WERI-Rb-1 (cell line): ENCODE measurements at places on chromosomes 12 and 14.

DNA sequence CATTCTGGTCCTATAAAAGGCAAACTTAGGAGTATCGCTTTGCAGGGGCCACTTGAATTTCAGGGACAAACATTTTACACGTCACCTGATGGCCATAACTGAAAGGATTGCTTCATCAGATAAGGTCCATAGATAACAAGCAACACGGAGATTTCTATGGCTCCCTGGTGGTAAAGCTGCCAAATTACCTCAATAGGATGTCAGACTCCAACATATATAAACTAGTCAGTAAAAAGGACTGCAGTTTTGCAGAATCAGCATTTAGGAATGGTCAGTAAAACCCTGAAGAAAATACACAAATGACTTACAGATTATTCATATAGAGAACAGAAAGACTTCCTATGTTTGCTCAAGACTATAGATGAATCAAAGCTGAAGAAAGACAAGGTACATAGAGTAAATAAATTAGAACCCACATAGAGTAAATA is 66.1 kb upstream of the GRIP1 start:
- DNase-seq, result no peak

DNA sequence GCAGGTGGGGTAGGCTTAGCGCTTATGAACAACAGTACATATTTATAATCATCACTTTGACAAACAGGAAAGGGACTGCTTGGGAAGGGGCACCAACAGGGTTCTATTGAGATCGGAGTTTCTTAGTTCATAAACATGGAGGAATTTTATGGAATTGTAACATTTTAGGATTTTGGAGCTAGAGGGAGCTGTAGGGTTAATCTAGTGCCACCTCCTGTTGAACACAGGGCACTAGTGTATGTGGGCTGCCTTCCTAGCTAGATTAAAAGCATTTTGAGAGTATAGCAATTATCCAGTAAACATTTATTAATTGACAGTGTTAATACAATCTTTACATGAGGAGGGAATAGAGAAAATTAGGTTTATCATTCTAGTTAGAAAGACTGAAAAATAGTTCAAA is 23.1 kb upstream of the TBC1D30 start:
- no peak for DNase-seq

DNA sequence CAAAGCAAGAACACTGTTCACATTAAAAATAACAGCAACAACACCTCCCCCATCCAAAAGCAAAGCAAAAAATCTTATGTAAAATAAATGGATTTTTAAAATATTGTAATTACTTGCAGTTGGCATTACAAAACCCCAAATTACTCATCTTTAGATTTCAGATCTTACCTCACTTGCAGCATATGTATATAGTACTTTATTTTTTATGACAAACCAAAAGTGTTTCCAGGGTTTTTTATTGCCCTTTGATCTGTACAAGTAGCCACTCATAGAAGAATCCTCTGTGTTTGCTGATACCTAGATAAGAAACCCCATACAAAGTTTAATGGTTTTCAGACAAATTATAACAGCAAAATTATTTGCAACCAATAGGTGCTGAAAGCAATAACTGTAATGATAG is 12.2 kb upstream of the NR2C1 start:
- no peak for DNase-seq

- no peak for DNase-seq
These were observed 509.9 kb downstream of the DIO2 start for GRCh38 chr14:79701371-79701770.

DNA sequence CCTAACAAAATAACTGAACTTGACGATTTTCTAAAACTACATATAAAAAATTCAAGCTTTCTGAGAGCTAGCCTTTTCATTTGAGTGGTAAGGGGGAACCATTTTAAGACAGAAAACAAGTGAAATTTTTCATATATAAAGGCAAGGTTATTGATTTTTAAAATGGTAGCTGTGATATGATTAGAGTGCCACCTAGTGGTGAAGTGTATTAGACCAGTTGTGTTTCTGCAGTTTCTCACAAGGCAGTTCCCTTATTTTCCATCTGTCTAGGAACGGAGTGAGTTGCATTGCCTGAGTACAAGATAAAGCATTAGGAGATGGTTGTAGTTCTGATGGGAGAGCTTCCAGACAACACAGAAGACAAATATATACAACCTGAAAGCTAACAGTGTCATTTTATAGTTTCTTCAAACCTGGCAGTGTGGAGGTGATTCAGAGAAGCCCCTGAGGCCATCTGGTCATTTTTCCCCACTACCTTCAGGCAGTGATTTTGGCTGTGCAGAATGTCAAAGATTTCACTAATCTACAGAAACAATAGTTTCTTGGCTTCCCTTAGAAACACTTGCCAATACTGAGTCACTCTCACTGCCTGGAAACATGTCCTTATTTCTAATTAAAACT is 180.8 kb downstream of the C12orf50 start:
- DNase-seq, result peak; percentile 11

DNA sequence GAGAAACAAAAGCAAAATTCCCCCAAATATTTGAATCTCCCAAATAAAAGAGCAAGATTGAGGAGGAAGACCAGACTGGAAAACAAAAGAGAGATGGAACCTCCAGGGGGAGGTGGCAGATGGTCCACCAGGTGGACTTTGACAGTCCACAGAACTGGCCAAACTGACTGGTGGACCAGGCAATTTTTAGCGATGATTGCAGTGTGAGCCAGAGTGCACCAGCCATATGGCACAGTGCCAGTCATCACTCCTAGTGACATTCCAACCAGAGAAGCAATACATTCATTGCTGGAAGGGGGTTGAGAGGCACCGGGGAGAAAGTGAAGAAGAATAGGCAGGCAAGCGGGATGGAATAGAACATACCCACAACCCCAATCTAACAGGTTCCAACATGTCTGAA is 182.9 kb downstream of the EXOC5 start:
- DNase-seq, result no peak

DNA sequence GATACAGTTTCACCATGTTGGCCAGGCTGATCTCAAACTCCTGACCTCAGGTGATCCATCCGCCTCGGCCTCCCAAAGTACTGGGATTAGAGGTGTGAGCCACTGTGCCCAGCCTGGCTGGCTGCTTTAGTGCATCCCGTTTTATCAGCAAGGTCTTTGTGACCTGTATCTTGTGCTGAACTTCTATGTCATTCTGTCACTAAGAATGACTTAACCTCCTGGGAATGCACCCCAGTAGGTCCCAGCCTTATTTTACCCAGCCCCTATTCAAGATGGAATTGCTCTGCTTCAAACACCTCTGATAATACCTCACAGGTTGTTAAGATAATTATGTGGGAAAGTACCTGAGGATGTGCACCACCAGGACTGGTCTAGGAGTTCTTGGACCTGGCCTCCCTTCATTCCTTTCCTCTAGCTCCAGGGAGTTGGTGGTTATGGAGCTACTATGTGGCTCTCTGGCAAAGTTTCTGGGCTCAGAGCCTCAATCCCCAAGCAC is 26.1 kb upstream of the JPH4 start:
- DNase-seq, result no peak

DNA sequence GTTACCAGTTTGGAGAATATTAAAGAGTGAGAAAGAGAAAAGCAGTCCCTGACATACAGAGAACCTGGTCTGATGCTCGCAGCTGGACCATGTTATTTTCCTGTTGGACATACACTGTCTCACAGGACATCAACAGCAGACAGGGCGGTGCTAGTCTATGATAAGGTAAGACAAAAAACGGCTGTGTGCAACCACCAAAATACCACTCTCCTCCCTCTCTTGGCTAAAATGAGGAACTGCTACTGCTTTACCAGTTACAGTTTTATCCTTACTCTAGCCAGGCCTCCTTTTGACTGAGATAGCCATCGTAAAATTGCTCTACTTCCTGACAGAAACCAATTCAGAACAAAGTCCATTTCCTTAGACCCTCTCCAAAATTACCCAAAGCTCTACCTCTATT is 47.0 kb upstream of the ERGIC2 start:
- no peak for DNase-seq

- no peak for DNase-seq
These were observed 110.6 kb downstream of the TTC8 start for GRCh38 chr14:88935083-88935482.

GRCh38 chr12:29152223-29152868 is 3.3 kb downstream of the FAR2 start:
- DNase-seq, result no peak

GRCh38 chr12:53740130-53740491 is 11.7 kb downstream of the CISTR start:
- DNase-seq, result no peak

DNA sequence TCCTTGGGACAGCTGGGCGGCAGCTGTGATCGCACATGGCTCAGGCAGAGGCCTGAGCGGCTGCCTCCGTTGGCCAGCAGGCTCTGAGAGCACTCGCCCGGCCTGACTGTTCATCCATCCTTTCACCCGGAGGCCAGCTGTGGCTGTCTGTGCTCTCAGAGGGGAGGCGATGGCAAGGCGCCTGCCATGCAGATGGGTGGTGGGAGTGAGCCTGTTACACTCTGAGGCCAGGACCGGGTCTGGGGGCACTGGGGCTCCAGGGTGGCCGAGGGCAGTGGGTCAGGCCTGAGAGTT is 292.3 kb downstream of the TMEM121 start:
- no peak for DNase-seq
